ENCODE measurements at places on chromosomes 13 and 19. TPM values are rescaled to one million over a fixed set of nuclear protein-coding genes. Genes with fewer than 3 reads are reported as not detected.

DNA sequence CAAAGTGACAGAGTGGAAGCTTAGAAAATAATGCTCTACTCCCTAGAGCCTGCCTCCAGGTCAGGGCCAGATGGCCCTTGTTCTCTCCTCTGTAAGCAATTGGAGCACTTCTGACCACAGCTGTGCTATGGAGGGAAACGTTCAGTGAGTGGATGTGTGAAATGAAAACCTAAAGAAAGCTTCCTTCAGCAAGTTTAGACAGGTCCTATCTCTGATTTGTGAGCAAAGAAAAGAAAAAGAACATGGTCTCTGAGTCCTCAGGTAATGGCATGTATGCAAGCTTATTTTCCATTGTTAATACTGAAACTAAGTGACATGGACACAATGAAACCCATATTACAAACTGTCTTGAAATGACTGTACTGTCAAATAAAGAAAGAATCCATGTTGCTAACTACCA is 1486.8 kb downstream of the EFNB2 start:
- no peak for DNase-seq

DNA sequence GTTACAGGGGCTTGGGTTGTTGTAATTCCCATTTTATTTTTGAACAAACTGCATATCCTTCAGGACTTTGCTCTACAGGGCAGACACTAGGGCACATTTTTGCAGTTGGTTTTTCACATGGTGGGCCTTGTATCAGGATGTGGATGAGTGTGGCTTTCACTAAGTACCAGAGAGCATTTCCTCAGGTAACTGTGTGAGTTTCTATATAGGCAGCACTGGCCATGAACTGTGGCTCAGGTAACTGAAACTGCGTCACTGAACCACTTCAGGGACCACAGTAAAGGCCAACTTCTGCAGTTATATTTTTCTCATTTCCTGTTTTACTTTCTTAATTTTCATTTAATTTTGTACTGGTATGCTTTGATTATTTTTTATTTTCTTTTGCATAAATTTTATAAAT is 166.5 kb downstream of the ZNF486 start:
- DNase-seq, result no peak

DNA sequence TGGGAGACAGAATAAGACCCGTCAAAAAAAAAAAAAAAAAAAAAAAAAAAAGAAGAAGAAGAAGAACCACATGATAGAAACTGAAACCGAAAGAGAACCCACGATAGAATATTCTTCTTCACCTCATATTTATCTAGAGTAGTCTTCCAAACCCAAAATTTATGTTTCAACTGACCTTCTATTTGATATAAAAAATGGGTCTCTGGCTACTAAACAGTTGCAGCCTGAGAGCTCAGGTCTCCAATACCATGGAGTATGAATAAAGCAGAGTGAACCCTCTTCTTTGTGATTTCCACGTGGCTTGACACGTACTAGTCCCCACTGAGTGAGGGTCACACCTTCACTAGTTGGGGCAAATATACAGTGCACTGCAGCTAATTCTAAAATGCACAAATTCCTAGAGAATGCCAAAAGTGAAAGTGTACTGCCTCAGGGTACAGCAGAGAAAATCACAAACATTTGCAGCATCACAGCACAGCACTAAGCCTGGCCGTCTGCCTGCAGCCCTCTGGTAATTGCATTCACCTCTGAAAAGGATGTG is 30.8 kb upstream of the RFC3 start:
- no peak for DNase-seq

The PABPC3 gene
- polyA plus RNA-seq, result 0.13 TPM

DNA sequence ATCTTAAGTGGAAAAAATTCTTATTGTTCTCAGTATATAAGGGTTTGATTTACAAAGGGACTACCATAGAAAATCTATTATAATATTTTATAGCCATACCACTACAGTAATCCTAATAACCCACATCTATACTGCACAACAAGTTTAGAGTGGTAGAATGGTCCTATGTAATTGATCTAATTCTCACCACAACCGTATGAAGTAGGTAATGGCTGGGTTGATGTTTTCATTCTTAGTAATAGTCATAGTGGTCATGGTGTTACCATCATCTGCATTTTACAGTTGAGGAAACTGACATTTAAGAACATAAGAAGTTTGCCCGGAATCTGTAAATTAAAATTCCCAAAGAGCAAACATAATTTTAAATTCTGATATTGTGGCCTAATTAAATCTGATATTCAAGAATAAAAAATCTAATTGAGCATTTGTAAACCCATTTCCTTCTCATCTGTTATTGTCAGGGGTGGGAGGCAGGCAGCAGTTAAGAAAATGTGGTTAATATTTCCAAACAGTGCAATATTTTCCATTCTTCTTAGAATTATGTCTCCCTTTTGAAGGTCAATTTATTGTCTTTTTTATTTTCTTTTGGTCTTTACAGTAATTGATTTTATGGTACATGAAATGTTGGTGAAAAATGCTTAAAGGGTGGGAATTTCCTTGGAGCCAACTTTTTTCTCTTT is 65.6 kb downstream of the DHRS12 start:
- no peak for DNase-seq

The ACP7 gene
- polyA plus RNA-seq, result 0.03 TPM

GRCh38 chr19:51691584-51692428 is 1.3 kb upstream of the SPACA6 start:
- DNase-seq, result no peak

- no peak for DNase-seq
Measured at GRCh38 chr13:49927755-49928154, 8.4 kb downstream of the SPRYD7 start.

DNA sequence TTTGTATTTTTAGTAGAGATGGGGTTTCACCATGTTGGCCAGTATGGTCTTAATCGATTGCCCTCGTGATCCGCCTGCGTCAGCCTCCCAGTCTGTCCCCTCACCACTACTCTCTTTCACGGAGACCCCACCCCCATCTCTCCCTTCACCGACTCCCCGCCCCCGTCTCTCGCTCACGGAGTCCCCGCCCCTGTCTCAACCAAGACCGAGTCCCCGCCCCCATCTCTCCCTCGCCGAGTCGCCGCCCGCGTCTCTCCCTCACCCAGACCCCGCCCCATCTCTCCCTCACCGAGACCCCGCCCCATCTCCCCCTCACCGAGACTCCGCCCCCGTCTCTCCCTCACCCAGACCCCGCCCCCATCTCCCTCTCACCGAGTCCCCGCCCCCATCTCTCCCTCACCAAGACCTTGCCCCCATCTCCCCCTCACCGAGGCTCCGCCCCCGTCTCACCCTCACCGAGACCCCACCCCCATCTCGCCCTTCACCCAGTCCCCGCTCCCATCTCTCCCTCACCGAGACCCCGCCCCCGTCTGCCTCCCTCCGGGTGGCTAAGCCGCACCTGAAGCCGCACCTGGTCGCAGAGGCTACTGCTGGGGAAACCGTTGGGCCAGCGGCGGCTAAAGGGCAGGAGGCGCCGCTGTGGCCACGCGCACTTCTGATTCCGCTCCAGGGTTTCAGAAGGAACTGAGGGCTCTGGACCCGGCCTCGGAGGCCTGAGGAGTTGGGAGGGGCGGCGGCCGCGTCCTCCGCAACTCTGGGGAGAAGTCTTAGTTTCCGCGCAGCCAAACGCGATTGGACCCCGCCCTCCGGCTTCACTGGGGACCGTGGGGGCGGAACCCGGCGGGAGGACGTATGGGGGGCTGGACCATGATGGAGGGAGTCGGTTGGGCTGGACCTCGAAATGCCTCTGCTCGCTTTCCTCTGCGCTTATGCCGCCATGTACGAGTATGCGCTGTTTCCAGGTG is 17.1 kb upstream of the ZNF846 start:
- peak; percentile 92 for DNase-seq

- no peak for DNase-seq
Measured at GRCh38 chr19:33752018-33752800, 44.5 kb upstream of the KCTD15 start.

DNA sequence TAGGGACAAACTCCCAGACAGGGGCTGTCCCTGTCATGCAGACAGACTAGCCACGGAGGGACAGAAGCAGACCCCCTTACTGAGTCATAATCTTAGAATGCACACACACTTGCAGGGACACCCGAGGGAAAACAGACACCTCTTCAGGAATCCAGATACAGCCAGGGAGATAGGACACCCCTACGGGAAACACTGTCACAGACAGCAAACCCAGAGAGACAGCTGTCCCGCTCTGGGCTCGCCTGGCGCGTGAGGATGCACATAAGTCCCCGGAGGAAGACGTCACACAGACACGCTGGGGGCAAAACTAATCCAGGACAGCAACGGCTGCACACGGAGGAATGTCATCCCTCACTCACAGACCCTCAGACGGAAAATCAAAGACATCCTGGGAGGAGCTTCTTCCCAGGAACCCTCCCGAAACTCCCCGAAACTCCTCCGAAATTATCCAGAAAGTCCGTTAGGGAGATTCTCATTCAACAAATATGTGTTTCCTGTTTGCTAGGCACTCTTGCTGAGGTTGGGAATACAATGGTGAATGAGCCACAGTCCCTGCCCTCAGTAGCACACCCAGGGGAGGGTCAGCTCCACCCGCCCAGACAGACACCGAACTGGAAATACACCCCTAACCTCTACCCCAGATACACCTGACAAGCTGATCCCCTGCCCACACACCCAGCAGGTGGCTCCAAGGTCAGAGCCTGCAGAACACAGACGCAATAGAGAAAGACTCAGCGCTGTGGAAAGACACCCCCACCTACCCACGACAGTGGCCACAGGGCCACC is 15.2 kb upstream of the TOMM40 start:
- no peak for DNase-seq

DNA sequence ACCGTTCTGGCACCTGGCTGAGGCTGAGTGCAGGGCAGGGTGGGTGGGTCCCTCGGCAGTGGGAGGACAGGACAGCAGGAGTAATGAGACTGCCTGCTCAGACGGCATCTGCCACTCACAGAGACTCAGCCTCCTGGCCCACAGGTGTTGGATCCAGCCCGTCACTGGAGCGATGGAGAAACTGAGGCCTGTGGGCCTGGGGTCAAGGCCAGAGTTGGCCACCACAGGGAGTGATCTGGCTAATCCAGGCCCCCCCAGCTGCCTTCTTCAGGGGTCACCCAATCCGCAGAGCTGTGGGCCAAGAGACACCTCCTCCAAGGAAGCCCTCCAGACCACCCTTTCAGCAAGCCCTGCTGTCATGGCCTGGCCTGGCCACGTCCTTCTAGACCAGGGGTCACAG is 103.7 kb upstream of the VSTM2B start:
- DNase-seq, result no peak

All from endothelial cell of umbilical vein (primary cell).